ENCODE measurements at places on chromosomes 16 and 17. TPM values are rescaled to one million over a fixed set of nuclear protein-coding genes. Genes with fewer than 3 reads are reported as not detected.

RNF151 gene
- not detected for total RNA-seq

C16orf96 gene
- not detected for total RNA-seq

TNFRSF17 gene
- not detected for total RNA-seq

DGKE gene
- total RNA-seq = 4.3 TPM

TRPV3 gene
- 0.06 TPM for total RNA-seq

KRT33A gene
- not detected for total RNA-seq

OTOP2 gene
- total RNA-seq = not detected

KRTAP4-5 gene
- not detected for total RNA-seq

ACSM3 gene
- 68.4 TPM for total RNA-seq

FOXC2 gene
- total RNA-seq = 21.7 TPM

ZFP3 gene
- 2.5 TPM for total RNA-seq

RNF227 gene
- total RNA-seq = 1.2 TPM

NPTX1 gene
- 35.0 TPM for total RNA-seq

SLC46A1 gene
- 2.2 TPM for total RNA-seq

TBC1D3G gene
- total RNA-seq = not detected

RMI2 gene
- total RNA-seq = 5.9 TPM

HASPIN gene
- total RNA-seq = 6.3 TPM

EVI2A gene
- 1.2 TPM for total RNA-seq

ERI2 gene
- 10.3 TPM for total RNA-seq

NHLRC4 gene
- total RNA-seq = 2.7 TPM

CHD9 gene
- 32.1 TPM for total RNA-seq

CFAP97D1 gene
- total RNA-seq = not detected

TAC4 gene
- not detected for total RNA-seq

KCNJ18 gene
- not detected for total RNA-seq

SLC35G6 gene
- not detected for total RNA-seq
